ENCODE measurements at places on chromosomes 6 and 20. TPM values are rescaled to one million over a fixed set of nuclear protein-coding genes. Genes with fewer than 3 reads are reported as not detected.

Gene EPPIN
- not detected for total RNA-seq

DNA sequence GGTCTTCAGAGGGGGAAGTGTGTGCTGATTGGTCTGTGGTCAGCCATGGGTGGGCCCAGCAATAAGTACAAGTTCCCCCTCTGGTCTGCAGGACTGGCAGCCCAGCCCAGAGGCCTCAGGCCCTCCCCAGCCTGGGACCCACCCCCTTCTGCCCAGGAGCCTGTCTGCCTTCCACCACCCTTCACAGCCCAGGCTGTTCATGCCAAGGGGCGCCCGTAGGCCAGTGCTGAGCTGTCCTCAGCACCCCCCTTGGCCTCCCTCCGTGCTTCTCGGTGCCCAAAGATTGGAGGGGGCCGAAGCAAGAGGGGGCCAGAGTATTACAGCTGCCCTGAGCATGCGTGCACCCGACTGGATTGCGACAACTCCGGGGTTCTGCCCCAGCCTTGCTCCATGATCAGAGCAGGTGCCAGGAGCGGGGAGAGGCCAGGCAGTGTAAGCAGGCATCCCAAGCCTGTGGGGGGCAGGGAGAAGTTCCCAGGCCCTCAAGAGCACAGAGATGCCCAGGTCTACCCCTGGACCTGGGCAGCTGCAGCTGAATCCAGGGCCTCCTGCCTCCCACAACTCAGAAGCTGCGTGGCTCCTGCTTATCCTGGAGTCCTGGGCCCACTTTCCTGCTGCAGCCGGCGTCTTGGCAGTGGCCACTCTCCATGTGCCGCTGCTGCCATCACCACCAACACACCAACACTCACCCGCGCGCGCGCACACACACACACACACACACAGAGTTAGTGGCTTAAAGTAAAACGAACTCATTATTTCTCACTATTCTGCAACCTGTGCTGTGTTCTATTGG is 33.3 kb downstream of the CST9L start:
- DNase-seq: peak; percentile 58

- no peak for DNase-seq
Observed at GRCh38 chr6:111552241-111552744, 53.4 kb downstream of the TRAF3IP2 start.

DNA sequence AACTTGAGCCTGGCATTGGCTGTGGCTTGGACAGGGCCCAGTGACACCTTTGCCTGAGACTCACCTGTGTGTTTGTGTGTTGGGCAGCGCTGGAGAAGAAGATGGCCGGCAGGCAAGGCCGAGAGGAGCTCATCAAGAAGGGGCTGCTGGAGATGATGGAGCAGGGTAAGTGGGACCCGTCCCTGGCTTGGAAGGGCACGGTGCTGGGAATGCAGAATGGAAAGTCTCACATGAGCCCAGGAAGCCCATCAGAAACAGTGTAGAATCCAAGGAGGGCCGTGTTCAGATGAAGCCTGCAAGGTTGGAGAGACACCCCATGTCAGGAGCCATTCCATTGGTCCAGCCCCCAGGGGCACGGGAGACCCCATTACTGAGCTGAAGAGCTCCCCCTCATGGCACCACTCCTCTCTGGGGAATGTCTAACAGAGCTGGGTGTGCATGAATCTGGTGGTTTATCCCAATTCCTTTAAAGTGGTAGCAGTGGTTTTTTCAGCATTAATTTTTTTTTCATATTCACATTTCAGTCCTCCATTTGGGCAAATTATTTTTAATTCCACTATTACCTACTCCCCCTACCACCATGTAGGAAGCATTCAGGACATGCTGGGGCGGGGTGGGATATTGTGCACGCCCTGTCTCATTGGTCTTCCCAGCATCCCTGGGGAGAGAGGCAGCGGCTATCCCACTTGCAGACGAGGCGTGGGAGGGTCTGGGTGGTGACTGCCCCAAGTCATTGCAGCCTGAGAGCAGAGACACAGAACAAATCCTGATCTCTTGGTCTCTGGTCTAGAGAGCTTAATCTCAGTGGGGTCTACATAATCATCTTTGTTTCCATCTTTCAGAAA is 143.6 kb downstream of the PHACTR3 start:
- DNase-seq: peak; percentile 54

- DNase-seq: no peak
Observed at GRCh38 chr20:48949304-48950170, 28.0 kb downstream of the ARFGEF2 start.

Gene COX4I2
- 6.5 TPM for total RNA-seq
